ENCODE measurements at places on chromosomes 6 and 20.

- DNase-seq, result no peak
Measured at GRCh38 chr6:44327096-44327495, 13.9 kb upstream of the AARS2 start.

DNA sequence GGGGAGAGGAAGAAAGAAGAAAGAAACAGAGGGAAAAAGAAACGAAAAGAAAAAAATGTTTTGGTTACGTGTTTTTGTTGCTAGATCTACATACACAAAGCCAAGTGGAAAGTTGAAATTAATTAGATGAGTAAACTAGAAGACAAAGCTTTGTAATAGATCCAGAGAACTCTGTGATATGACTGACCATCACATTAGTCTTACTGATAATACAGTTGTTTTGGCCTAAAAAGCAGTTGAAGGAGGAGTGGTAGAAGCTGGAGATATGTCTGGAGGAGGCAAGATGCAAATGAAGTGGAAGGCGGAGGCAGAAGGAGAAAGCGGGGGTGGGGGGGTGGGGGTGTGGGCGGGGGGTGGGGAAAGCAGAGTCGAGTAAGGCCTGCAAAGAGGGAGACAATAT is 500.1 kb upstream of the ID4 start:
- no peak for DNase-seq

DNA sequence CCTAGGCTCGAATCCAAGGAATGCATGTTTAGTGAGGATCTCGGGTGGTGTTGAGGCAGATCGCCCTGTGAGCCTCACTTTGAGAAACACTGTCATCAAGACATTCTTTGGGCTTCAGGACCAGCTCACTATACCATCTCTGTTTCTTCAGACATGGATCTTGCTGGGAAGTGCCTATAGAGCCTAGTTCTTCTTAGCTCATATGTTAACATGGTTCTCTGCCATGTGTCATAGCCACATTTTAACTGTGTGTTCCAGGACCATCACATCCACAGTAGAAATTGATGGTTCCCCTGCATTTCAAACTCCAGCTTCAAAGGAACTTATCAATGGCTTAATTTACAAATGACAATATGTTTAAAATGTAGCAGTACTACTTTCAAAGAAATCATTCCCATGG is 57.4 kb downstream of the NOX3 start:
- no peak for DNase-seq

GRCh38 chr6:484086-484745 is 92.7 kb downstream of the IRF4 start:
- DNase-seq, result no peak

GRCh38 chr6:129996387-129996786 is 22.0 kb upstream of the L3MBTL3 start:
- DNase-seq, result no peak

- DNase-seq, result no peak
Measured at GRCh38 chr6:106783640-106784566, 154.5 kb downstream of the QRSL1 start.

GRCh38 chr6:156250593-156250992 is 526.6 kb upstream of the ARID1B start:
- DNase-seq, result no peak

- DNase-seq, result no peak
Measured at GRCh38 chr20:32999603-33000250, 4.5 kb downstream of the SUN5 start.

GRCh38 chr20:316316-317068 is 8.9 kb upstream of the SOX12 start:
- no peak for DNase-seq

GRCh38 chr6:87391334-87391733 is 16.4 kb upstream of the CFAP206 start:
- no peak for DNase-seq

DNA sequence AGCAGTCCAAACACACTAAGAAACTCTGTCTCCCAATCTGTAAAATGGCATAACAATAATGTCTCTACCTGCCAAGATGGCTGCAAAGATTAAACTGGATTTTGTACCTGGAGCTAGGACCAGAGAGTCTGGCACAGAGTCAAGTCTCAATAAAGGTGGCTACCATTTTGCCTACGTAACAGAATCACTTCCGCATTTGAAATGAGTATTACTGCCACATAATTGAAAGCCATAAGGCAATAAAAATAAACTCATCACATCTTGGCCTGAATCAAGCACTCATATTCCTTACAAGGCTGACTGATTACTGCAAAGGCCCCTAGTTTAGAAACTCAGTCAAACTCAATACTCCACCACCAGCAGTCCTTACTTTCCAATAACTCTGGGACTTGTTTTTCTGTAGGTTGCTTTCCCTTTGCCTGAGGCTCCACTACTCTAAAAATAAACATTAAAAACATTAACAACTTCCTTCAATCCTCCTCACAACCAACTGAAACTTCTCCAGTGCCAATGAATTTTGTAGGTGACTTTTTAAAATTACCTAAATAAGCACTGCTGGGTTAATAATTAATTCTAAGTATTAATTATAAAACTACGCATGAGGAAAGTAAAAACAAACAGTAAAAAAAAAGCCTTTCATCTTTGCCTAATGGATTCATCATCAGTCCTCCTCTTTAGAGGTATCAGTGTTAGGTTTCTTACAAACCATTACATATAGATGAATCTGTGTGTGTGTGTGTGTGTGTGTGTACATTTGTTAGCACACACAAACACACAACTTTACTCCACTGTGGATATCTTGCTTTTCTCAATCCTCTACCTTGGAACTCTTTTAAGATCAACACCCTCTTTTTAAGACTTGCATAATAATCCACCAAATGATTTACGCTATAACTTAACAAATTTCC is 3.7 kb downstream of the KIF16B start:
- no peak for DNase-seq

GRCh38 chr6:161476711-161477110 is 202.8 kb upstream of the AGPAT4 start:
- DNase-seq, result no peak

GRCh38 chr6:49415358-49415757 is 47.7 kb downstream of the MMUT start:
- DNase-seq, result no peak

DNA sequence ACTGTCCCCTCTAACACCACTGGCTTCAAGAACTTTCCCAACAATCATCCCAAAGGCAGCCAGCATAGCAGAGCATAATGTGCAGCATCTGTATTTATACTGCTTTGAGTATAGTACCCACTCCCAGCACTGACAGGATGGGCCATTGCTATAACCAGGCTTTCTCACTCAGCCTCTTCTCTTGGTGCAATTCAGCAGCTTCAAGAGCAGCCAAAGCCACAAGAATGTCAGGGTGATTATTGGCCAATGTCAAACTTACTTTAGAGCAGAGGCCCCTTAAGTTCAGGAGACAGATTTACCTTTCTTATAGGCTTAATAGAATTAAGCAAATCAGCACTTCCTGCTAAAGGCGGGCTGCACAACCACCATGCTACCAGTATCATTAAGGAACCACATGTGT is 232.4 kb upstream of the RSPO3 start:
- DNase-seq, result no peak

DNA sequence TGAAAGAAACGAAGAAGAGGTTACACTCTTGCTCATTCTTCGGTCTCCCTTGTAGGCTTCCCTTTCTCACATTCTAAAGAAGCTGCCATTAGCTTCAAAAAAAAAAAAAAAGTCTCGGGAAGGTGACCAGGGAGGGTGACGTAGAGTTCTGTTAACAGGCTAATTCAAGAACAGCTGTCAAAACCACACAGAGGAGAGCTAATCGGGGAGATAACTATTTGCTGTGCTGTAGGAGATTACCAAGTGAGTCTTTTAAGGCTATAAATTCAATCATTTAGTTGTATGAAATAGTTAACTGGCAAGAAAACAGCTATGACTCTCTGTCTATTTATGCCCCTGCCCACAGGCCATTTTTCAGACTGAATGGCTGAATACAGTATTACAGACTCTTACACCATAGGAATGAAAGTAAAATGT is 256.8 kb downstream of the SYNE1 start:
- DNase-seq, result no peak

- DNase-seq, result no peak
Measured at GRCh38 chr6:68256391-68256790, 378.7 kb upstream of the ADGRB3 start.

- no peak for DNase-seq
Measured at GRCh38 chr20:10709916-10710315, 36.1 kb upstream of the JAG1 start.

GRCh38 chr20:32979201-32979998 is 24.8 kb downstream of the SUN5 start:
- DNase-seq, result no peak

DNA sequence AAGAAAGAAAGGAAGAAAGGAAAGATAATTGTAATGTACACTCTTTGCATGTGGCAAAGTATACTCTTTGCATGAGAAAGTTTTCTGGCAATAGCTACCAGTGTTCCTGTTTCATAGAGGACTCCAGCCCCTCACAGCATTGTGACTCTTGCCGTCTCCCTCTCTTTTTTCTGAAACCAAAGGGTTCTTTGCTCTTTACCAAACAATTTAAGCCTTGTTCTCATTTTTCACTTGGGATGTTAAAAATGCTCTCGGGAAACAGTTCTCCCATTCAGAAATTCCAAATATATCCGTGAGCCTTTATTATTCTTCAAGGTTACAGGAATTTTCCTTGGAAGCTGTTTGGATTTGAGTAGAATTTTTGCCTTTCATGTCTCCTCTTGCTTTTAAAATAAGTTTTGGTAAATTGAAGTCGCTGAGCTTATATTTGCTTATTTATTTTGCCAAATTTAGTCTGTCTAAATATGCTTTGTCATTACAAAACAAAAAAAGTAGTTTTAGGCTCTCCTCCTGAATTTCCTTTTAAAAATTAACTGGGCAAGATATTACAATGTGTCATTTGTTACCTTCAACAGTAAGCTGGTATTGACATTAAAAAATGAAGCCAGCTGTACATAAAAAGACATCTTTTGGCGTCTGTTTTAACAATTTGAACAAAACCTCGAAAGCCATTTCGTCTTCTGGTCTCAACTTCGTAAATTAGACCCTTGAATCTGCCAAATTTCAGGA is 103.8 kb upstream of the ARMC2 start:
- no peak for DNase-seq

GRCh38 chr6:25248123-25248522 is 31.1 kb upstream of the CARMIL1 start:
- no peak for DNase-seq

GRCh38 chr6:157741321-157741947 is 81.6 kb upstream of the SNX9 start:
- DNase-seq, result no peak

- DNase-seq, result no peak
Measured at GRCh38 chr6:134419716-134420115, 101.8 kb upstream of the SGK1 start.

Measured in CD4-positive, alpha-beta T cell treated with Interleukin-1 beta for 1 hour (primary cell).